ENCODE measurements at places on chromosomes 3 and 15.

GRCh38 chr15:48766196-48766595 is 44.7 kb downstream of the CEP152 start:
- DNase-seq, result no peak

- DNase-seq, result no peak
These were observed 36.9 kb downstream of the METTL6 start for GRCh38 chr3:15390460-15390859.

DNA sequence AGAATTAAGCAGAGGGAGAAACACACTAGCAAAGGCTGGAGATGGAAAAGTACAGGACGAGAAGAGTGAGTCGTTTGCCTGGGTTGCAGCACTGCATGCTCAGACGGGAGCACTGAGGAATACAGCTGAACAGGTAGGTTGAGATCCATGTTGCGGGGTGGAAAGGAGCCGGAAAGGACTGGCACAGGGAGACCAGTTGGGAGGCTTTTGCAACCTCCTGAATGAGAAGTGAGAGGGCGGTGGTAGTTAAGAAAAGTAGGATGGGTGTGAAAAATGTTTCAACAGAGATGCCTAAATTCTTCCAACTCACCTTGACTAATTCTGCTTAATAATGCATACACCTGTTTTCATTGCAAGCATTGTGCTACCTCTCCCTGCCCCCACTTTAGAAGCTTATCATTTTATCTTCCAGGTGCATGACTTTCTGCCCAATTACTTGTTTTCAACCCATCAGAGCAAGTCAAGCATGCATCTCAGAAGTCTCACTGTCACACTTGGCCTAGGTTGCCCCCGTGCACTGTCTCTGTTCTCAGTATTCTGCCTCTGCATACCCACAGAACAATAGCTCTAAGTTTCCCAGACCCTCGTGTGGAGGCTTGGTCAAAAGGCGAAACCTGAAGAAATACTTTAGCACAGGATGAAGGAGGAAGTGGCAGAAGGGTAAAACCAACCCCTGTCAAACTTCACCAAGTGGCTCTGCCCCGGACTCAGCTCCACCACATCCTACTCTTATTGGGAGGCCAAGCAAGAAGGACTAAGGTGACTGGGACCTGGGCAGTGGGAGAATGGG is 199.3 kb upstream of the BCL6 start:
- DNase-seq, result no peak

DNA sequence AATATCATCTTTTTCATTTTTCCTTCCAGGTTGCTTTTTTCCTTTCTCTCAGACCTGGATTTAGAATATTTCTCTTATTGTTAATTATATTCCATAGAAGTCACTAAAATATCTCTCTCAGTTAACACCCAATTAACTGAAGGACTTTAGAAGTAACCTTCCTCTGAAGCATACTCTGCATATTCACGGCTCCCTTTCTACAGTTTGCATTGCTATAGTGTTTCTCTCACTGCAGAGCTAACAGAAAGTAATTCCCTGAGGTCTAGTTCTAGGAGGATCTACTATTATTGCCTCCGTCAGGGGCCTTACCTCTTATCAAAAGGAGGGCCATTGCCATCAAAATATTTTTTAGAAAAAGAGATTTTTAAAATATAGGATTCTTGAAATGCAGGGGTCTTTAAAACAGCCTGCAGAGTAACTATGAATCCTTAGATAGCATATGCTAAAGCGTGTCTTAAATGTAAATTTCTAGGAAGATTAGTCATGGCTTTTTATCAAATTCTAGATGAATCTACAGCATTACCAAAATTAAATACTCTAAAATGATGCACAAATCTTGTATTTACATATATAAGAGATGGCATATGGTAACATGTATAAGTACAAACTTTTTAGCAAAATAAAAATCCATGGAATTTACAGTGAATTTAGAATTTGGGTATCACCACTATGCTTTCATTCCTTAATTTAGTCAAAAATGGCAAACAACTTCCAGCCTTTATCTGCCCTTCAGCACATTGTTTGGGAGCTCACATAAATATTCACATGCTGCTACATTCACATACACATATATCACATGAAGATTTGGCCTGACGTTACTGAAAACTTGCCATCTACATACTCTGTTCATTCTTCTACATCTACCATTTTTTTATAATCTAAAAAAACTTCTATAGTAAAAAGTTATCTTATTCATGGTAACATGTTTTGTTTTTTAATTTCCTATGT is 696.8 kb downstream of the OTOL1 start:
- no peak for DNase-seq

- no peak for DNase-seq
These were observed 118.3 kb downstream of the GALK2 start for GRCh38 chr15:49288391-49288790.

DNA sequence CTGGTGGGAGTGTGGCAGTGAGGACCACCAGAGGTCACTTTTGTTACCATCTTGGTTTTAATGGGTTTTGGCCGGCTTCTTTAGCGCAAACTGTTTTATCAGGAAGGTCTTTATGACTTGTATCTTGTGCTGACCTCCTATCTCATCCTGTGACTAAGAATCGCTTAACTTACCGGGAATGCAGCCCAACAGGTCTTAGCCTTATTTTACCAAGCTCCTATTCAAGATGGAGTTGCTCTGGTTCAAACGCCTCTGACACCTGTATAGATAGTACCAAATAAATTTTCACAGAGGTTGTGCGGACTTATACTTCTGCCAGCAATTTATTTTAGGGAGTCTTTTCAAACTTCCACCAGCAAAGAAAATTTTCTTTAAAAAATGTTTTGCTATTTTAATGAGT is 13.6 kb upstream of the SLCO3A1 start:
- DNase-seq, result no peak

DNA sequence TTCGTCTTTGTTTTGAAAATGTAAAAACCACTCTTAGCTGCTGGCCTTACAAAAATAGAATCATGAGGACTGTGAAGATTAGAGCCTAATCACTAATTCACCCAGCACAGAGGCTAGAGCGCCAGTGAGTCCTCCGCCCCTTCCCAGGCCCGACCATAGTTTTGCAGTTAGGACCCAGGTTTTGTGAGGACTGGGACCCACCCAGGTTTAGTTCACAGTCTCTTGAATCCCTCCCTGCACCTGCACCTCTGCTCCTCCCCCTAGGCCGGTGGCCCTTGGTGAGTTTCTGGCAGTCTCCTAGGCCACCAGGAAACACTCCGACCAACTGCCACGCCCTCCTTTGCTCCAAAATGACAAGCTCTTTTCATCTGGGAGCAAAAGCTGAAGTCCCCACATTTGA is 136.0 kb upstream of the CCDC54 start:
- no peak for DNase-seq

DNA sequence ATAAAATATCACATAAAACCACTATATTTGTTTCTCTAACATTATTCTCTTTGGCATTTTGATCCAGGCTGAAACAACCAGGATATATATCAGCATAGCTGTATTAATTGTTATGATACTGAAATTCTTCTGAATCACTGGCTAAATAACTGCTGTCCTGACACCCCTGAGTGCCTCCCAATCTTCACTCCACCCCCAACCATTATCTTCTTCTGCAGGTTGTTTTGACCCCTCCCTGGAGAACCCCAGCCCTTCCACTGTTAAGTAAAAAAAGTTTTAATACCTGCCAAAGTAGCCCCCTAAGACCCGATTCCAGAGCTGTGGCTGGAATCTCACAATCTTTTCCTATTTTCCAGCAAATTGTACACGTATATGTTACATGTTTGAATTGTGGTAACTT is 124.1 kb downstream of the DNAH12 start:
- no peak for DNase-seq

DNA sequence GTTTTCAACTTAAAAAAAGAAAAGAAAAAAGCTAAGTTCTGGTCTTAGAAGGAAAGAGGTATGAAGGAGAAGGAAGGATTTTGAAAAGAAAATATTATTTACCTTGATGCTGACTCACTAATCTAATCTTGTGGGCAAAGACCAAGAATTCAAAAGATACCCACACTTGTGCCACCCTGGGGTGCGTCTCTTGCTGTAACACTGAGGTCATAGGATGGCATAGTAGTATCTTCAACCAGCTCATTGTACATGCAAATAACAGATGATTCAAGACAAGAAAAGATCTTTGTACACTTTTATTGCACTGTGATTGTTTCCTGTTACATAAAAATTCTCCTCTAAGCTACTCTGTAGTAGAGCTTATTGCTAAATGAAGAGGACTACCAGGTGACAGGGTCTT is 17.3 kb downstream of the PLS1 start:
- DNase-seq, result no peak

GRCh38 chr15:67979281-67979680 is 74.8 kb upstream of the PIAS1 start:
- no peak for DNase-seq

DNA sequence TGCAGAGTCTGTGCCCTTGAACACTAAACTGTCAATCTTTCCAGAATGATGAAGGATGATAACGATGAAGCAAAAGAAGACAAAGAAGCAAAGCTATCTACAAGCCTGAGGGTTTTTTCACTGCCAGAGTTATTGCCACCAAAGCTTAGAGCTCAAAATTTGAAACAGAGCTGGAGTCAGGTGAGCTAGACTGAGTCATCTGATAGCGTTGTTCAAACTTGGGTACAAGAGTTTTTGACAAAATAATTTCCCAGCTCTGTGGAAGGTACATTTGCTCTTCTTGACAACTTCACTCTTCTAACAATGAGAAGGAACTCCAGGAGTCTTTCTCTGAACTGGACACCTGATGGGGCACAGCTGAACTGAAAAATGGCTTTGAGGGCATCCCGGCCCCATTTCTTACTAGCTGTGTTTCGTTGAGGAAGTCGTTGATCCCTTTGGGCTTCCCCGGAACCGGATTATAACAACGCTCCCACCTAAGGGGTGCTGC is 715 bp downstream of the MCCC1 start:
- peak; percentile 4 for DNase-seq

GRCh38 chr15:80437334-80437891 is 33.2 kb downstream of the ARNT2 start:
- DNase-seq, result no peak

- DNase-seq, result no peak
These were observed 405.9 kb downstream of the ROBO1 start for GRCh38 chr3:79361748-79362378.

GRCh38 chr3:31495971-31496665 is 36.6 kb upstream of the STT3B start:
- DNase-seq, result no peak

- peak; percentile 10 for DNase-seq
These were observed 413 bp downstream of the NUSAP1 start for GRCh38 chr15:41333026-41333562.

GRCh38 chr15:78073046-78073787 is 4.3 kb downstream of the TBC1D2B start:
- DNase-seq, result no peak

DNA sequence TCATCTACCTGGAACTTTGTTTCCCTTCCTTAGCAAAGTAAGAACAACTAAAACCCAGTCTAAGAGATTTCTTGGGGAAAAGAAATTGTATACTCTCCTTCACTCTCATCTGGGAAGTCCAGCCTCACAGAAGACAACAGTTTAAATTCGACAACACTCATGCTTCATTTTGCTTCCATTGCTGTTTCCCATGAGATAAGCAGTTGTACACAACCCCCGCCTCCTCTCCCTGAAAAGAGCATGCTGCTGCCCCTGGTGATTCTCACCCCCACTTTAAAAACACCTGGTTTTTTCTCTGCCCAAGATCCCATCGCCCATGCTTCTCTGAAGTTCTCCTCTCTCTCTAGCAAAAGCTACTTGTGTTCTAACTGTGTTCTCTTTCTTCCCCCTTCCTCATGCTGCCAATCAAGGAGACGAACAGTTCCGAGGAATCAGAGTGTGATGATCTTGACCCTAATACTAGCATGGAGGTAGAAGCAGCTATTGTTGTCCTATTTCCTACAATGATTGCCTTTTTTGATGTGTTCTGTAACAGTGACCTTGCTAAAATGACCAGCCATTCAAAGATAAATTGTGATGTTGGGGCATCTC is 51.1 kb upstream of the UMPS start:
- DNase-seq, result no peak

DNA sequence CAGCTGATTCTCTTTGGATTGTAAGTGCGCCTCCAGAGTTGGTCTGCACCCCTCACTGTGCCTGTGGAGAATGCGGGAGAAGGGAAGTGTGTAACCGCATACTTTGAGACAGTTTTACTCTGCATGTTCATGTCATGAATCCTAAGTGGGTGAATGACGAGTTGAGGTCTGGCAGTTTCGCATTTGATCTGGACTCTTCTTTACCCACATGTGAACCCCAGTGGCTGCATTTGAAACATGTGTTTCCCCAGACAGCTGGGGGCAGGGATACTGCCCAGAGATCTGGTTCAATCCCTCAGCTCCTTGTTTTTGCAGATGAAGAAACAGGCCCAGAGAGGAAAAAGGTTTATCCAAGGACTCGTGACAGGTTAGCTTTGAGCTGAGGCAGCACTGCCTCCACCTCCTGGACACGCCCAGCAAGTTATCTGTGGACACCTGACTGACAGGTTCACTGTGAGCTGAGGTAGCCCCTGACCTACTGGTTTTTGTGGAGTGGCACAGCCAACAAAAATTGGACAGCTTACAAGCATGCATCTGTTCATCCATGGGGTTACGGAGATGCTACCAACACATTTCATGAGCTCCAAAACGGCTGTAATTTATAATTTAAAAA is 207.3 kb downstream of the XXYLT1 start:
- no peak for DNase-seq

- DNase-seq, result no peak
These were observed 223.0 kb upstream of the P2RY1 start for GRCh38 chr3:152611905-152612304.

DNA sequence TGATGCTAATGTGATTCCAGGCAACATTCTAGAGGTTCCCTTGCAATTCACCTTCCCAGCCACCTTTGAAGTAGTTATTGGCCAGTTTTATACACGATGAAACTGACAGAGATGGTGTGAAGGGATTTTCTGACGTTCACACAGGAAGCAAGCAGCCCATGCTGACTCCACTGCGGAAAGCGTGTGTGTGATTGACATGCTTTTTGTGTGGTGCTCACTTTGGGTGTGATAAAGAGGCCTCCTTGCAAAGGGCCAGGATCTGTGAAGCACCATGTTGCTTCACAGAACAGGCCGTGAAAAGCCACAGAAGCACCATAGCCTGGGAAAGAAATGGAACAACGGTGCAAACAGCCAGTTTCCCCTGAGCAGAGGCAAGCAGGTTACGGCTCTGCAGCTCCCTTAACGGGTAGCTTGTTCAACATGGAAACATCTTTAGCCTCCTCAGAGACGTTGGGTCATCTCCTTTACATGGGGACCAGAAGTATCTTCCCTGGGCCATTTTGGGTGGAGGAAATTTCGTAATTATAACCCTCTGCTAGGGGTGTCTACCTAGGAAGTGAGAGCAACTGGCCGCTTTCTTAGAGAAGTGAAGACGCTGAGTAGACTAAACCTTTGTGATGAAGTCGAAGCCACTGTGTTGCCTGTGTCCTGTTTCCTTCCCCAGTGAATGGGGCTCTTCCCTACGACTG is 108.5 kb downstream of the APBA2 start:
- no peak for DNase-seq
